SK-N-DZ (cell line): ENCODE measurements at places on chromosomes 7 and 10.

GRCh38 chr10:52644373-52645186 is 128.0 kb downstream of the MBL2 start:
- peak; percentile 69 for DNase-seq

GRCh38 chr10:90136731-90137316 is 435.4 kb downstream of the KIF20B start:
- peak; percentile 31 for DNase-seq

GRCh38 chr10:69679736-69680135 is 49.7 kb downstream of the FAM241B start:
- no peak for DNase-seq

DNA sequence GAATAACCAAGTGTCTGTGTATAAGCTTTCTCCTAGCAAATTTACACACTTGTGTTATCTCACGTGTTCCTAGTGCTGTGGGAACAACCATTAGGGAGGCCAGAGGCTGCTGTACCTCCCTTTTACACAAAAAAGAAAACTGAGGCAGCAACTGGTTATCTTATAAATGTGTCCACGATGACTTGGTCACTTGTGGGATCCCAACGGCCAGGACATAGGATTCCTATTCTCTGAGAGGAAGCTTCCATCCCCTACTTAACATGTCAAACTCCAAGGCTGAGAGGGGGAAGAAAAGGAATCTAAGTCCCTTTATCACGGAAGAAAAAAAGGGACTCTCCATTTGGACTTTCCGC is 484 bp downstream of the ZNF438 start:
- DNase-seq = no peak

DNA sequence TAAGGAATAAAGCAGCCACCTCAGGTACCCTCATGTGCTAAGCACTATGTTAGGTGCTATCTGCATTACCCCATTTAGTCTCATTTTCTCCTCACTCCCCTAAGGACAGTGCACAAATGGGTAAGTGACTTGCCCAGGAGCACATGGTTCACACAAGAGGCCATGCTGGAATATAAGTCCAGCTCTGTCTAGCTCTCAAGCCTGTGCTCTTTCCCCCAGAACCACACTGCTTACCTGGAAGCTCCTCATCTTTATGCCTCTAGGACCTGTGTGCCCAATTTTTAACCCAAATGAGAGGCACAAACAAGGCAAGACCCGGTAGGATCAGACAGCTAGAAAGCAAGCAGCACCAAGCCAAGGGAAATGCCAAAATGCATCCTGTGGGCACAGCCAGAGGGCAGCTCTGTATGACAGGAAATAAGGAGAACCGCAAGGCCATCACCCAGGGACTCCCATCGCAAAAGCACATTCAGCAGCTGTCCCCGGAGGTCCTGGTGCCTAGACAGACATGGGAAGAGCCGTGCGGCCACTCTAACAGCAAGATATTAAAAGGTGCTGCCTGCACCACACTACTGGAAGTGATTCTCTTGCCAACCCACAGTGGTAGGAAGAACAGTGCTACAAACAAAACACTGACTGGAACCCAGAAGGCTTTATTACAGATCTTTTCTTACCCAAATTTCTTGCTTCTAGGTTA is 88.1 kb downstream of the GSAP start:
- no peak for DNase-seq
